ENCODE measurements at places on chromosomes 1 and 21.

DNA sequence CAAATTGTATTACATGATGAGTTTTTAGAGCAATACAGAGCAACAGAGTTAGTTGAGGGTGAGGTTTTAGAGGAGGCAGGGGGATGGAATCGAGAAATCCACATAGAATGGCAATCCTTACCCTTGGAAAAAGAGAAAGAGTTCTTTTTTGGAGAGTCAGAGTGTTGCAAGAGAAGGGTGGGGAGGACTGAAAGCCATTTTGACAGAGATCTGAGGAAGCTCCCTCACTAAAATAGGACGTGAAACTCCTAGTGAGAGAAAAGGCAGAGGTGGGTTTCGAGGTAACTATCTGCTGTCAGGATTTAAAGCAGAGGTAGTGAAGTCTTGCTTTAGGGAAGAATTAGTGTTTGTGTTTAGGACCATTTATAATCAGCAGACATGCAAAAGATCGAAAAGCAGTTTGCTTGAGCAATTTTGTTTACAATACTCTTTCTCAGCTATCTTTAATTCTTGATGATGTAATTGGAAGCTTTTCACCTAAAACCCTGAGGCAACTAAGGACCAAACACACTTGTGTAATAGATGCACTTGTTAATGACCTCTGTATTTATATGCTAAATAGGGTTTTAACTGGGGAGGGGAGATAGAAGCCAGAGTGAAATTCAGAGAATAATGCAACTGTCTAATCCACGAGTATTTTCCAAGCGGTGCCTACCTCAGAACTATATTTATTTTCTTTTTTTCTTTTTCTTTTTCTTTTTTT is 20.0 kb downstream of the ADAMTS5 start:
- no peak for DNase-seq

- no peak for DNase-seq
These were observed 3.4 kb upstream of the ARHGAP29 start for GRCh38 chr1:94240822-94241221.

DNA sequence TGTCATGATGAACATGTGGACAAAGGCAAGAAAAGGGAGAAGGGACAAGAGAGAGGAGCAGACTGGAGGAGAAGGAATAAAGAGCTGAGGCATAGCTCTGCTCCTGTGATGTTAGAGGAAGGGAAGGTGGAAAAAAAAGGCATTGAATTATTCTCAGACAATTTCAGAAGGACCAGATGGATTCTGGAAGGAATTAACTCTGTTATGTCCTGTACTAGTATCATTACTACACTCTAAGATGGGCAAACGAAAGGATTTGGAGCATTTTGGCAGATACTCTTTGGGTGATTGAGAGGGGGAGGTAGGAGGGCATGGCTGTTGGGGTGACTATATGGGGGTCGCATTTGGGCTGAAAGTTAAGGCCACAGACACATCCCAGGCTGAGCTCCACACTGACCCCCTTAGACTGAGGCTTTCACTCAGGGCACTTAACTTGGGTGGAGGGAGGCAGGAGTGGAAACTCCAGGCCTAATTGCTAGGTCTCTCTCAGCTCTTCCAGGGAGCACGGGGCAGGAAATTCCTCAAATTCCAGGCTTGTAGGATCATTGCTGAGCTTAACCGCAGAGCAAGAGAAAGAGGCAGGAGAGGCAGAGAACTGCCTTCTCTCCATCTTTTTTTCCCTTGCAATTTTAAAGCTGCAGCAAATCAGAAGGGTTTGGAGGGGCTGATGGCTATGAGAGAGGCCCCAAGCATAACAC is 25.9 kb downstream of the KIRREL1 start:
- peak; percentile 71 for DNase-seq

- peak; percentile 24 for DNase-seq
These were observed 997 bp downstream of the IFNAR2 start for GRCh38 chr21:33230545-33231324.

- no peak for DNase-seq
These were observed at the start of gene ARTN for GRCh38 chr1:43933386-43934100. Gene ARTN (plus strand): TSS chr1:43933801. CDS start chr1:43935657, 1,856 bp downstream.

DNA sequence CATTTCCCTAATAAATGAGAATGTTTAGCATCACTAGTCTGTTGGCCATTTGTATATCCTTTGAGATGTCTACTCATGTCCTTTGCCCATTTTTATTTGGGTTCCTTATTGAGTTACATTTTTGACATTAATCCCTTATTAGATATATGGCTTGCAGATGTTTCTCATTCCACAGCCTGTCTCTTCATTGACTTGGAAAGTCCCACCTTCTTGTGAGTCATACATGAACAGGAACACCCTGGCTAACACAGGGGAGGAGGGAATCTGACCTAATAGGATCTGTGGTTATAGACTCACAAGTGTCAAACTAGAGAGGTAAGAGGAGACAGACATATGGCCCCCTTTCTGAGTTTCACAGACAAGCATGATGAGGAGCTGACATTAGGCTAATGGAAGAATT is 11.5 kb downstream of the ZP4 start:
- peak; percentile 64 for DNase-seq

DNA sequence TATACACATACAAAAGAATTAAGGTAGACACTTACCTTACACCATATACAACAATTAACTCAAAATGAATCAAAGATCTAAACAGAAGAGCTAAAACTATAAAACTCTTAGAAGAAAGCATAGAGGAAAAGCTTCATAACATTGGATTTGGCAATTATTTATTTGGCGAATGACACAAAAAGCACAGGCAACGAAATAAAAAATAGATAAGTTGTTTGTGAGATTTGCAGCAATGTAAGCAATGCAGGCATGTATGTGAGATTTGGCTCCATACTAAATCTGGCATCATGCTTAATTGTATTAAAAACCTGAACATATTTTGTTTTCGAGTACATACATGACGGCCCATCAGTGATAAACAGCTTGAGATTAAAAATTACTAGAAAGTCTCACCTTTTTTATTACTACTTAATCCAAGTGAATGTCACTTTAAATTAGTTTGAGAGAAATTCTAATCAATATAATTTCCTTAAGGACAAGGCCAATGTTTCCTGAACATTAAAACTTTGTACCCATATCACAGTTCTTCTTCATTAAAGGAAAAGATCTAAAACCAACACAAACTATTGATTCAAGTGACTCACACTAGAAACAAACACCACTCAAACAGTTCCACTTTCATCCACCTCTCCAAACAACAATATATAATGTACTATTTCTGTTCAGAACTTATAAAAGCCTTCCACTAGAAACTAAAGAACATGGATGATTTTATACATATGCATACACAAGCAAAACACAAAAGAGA is 23.1 kb upstream of the TMEM125 start:
- no peak for DNase-seq

DNA sequence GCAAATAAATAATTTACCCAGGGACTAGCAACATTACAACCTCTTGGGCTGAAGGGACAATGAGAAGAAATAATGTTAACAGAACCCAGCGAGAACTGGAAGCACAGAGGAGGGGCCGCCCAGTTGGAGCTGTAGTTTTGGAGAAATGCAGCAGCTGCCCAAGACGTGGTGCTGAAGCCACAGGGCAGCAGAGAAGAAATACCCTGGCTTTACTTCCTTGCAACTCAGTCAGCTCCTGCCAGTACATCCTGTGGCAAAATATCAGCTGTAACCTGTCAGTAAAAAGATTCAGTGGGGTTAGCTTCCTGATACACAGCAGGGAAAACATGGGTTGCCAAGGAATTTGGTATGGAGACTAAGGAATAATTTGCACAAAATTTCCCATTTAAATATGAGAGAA is 283.6 kb upstream of the USP25 start:
- DNase-seq = no peak

DNA sequence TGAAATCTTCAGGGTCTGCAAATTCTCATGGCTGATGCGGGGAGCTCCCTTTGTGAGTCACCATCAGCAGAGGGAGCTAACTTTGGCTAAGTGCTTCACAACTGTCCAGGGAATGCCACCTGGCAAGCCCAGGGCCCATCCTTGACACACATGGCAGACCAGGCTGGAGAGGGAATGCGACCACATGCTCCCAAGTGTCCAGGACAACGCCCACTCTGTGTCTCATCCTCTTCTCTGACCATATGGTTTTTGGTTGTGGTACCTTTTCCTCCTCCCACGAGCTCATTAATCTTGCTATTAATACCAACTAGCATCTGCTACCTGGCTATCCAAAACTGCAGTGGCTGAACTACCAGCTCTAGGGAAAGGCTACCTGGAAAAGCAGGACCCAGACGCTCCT is 37.1 kb upstream of the CLSTN1 start:
- DNase-seq = no peak

Data from HTR-8/SVneo (cell line).